ENCODE measurements at places on chromosomes 11 and 22.

DNA sequence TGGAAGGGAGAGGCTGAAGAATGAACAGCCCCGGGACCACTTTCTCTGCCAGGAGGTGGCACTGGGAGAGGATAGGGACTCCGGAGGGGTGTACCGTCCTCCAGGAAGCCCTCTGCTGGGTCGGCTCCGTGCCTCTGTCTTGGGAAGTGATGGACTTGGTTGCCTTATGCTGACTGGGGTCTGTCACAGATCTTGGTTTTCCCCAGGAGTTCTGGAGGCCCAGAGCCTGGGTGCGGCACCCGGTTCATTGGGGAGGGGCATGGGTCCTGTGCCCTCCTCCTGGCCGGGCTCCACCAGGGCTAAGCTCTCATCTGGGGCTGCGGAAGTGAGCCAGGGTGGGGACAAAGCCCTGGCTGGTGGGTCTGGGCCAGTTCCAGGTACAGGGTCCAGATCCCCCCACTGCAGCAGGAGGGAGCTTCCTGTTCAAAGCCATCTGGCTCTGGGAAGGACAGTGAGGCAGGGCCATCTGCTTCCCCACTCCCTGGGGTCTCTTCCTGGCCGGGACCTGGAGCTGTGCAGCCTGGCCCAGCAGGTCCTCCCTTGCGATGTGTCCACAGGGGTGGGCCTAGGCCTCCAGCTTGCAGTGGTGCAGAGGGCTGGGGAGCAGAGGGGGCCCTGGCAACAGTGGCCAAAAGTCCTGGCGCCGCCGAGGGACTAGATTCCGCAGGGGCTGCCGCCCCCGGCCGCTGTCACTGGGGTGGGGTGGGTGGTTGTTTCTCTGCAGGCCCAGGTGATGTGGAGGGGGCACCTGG lies 1.1 kb upstream of the AP2A2 start:
- no peak for DNase-seq

GRCh38 chr22:37509059-37509860 lies 10.0 kb downstream of the CARD10 start:
- DNase-seq = no peak

DNA sequence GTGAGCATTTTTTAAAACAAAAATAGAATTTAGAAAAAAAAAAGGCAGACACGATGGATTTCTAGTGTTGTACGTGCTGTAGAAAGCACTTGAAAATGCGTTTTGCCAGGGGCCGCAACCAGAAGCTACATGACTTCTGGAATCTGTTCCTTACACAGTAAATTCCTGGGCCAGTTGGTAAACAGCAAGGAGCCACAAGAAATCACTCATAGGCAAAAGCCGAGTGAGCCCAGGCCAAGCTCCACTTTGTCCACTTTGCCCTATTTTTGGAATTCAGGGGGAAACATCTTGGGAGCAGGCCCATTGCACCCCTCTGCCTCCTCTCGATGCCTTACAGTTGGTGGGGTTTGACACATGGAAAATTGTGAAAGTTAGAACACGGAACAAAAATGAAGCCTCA lies 4.1 kb upstream of the CELSR1 start:
- no peak for DNase-seq

DNA sequence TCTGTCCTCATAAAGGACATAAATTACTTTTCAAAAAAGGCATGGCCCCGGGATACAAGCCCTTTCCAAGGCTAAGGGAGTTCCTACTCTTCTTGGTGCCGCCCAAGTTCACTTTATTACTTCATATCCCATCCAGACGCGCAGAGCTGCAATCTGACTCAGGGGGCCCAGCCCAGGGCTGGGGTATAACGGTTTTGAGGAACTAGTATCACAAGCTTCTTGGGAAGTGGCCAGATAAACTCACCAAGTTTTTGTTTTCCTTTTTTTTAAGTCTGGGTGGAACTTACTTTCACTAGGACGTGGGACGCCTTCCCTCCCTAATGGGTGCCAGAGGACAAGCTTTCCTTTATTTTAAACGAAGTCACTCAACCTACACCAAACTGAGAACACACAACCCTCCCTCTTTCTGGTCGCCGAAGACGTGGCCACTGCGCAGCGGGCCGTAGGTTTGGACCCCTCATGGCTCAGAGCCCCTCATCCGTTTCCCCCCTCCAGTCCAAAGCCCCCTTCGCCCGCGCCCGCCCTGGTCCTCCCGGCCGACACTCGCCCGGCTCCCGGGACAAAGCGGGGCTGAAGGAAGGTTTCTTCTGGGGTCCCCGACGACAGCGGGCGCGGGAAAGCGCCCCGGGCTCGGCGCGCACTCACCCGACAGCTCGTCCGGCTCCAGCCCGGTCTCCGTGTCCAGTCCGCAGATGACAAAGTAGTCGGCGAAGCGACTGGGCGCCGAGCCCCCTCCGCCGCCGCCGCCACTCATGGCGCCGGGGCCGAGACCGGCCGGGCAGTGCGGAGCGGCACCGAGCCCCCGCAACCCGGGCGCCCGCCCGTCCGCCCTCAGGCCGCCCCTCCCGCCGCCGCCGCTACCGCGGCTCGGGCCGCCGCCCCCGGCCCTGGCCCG lies 587 bp downstream of the DENND5A start:
- DNase-seq = no peak

Measured in NCI-H510A (cell line).